HT1080 (cell line): ENCODE measurements at places on chromosomes 6 and 20. TPM values are rescaled to one million over a fixed set of nuclear protein-coding genes. Genes with fewer than 3 reads are reported as not detected.
A peak's percentile ranks its signal among the peaks of the same experiment; 100 is the strongest.

Gene RSPH9
- not detected in 2 replicates for total RNA-seq

Gene IPCEF1
- not detected in 2 replicates for total RNA-seq

Gene MYCT1
- total RNA-seq: 0.56 and 1.8 TPM in 2 replicates

Gene PNLDC1
- total RNA-seq: not detected in 2 replicates

Gene CSE1L
- total RNA-seq: 172 and 185 TPM in 2 replicates

Gene LGSN
- total RNA-seq: not detected in 2 replicates

Gene LBP
- total RNA-seq: not detected in 2 replicates

Gene MAP7
- 1.7 and 2.1 TPM in 2 replicates for total RNA-seq

Gene NOX3
- not detected in 2 replicates for total RNA-seq

Gene MRAP2
- 0.43 TPM in 2 replicates for total RNA-seq

Gene CRISP2
- total RNA-seq: not detected in 2 replicates

Gene SLC32A1
- not detected in 2 replicates for total RNA-seq

Gene SDC4
- total RNA-seq: 47.8 and 53.4 TPM in 2 replicates

Gene GMPR
- total RNA-seq: 2.4 and 2.9 TPM in 2 replicates

Gene LZTS3
- 4.5 TPM in 2 replicates for total RNA-seq

Gene GHRH
- not detected in 2 replicates for total RNA-seq

DNA sequence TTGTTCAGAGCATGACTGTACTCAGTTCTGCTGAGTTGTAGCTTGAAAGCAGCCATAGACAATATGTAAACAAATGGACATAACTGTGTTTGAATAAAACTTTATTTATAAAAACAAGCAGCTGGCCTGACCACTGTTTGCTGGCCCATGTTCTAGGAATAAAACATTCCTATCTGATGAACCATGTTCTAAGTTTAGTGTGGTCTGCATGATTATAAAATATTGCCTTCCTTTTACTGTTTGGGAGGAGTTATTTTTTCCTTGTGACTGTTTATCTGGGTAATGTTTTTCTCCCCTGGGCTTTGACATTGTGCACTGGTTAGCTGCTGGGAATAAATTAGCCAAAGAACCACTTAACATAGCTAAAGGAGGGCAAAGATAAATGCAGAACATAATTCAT is 55.1 kb downstream of the CDS2 start:
- peak; percentile 26 for DNase-seq

GRCh38 chr6:112743323-112743722 is 396.2 kb downstream of the RFPL4B start:
- DNase-seq: peak; percentile 1

- no peak for DNase-seq
Observed at GRCh38 chr6:117072781-117073180, 192.6 kb upstream of the VGLL2 start.

- no peak for DNase-seq
Observed at GRCh38 chr6:43879722-43880121, 109.7 kb downstream of the VEGFA start.

- no peak for DNase-seq
Observed at GRCh38 chr6:160333841-160334240, 14.3 kb upstream of the SLC22A3 start.

DNA sequence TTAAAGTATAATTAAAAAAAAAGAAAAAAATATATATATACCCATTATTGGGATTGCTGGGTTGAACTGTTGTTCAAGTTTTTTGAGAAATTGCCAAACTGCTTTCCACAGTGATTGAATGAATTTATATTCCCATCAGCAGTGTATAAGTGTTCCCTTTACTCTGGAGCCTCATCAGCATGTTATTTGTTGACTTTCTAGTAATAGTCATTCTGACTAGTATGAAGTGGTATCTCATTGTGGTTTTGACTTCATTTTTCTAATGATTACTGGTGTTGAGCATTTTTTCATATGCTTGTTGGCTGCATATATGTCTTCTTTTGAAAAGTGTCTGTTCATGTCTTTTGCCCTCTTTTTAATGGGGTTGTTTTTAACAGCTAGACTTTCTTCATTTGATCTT is 1260.8 kb upstream of the GJE1 start:
- peak; percentile 30 for DNase-seq

- DNase-seq: no peak
Observed at GRCh38 chr20:59437601-59438031, 137.2 kb downstream of the EDN3 start.

GRCh38 chr6:121297694-121298093 is 36.6 kb downstream of the TBC1D32 start:
- no peak for DNase-seq

GRCh38 chr6:134840086-134840867 is 109.6 kb downstream of the ALDH8A1 start:
- DNase-seq: no peak

- no peak for DNase-seq
Observed at GRCh38 chr20:44695295-44695673, 19.9 kb upstream of the CCN5 start.

DNA sequence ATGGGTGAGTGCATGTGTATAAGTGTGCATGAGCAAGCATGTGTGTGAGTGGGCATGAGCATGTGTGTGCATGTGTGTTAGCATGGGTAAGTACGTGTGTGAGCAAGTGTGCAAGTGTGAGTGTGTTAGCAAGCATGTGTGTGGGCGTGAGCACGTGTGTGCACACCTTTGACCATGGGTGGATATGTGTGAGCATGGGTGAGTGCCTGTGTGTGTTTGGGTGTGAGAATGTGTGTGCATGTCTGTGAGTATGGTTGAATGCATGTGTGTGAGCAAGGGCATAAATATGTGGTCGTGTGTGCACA is 84.6 kb downstream of the DLL1 start:
- DNase-seq: no peak

DNA sequence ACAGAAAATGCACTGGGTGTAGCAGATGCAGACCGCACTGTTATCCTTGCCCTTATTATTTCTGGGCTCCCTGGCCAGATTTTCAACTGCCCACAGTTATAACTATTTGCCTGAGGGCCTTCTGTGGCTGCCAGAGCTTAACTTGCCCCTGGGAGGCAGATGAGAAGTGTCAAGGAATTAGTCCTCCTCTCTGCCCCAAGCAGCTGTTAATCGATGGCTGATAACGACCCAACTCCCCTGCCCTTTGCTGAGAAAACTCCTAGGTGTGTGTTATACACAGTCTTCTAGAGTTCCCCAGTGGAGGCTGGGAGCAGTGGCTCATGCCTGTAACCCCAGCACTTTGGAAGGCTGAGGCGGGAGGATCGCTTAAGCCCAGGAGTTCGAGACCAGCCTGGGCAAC is 44.4 kb upstream of the SHLD1 start:
- DNase-seq: no peak

GRCh38 chr6:168441434-168442391 is 729 bp downstream of the SMOC2 start:
- no peak for DNase-seq

DNA sequence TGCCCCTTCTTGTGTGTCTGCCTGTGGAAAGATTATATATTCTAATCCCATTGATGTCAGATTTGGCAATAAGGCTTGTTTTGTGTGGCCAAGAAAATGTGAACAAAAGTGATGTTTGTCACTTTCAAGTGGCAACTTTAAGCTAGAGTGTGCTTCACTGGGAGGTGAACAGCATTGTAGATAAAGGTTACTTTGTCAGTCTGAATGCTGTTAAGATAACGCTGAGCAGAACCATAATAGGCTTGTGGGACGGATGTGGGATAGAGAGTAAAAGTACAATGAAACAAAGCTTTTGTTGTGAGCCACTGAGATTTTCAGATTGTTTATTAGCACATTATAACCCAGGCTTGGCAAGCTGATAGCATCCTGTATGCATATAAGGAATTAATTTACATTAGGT is 303.8 kb upstream of the MAN1A1 start:
- no peak for DNase-seq

DNA sequence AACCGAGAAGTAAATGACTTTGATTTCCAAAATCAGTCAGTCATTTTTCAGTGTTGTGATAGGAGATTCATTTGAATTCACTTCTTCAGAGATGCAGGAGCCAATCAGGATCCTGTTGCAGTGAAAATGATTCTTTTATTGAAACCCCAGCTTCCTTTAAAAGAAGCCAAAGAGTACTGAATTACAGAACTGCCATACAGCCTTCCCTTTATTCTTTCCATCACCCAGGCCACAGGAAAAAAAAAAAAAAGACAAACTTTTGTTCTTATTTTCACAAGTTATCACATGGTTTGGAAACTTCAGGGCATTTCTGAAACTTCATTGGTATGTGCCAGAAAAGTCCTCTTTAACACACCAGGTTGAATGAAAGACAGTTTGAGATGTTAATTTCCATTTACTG is 1.8 kb upstream of the CARMIL1 start:
- DNase-seq: no peak

DNA sequence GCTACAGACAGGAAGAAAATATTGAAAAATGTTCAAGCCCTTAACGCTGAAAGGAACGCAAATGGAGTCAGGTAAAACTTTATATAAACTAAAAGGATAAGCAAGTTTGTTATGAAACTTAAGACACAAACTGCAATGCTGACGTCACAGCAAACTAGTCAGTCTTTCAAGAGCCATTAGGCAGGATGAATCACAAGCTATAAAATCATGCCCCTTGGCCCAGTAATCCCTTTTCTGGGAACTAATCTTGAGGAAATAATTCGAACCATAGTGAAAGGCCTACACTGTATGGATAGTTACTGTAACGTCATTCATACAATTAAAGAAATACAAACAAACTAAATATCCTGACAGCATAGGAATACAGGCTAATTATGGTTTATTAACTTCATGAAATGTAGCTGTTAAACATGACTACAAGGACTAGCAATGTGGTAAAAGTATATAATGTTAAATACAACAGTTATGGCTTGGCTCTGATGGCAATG is 42.7 kb upstream of the HINT3 start:
- DNase-seq: peak; percentile 81

DNA sequence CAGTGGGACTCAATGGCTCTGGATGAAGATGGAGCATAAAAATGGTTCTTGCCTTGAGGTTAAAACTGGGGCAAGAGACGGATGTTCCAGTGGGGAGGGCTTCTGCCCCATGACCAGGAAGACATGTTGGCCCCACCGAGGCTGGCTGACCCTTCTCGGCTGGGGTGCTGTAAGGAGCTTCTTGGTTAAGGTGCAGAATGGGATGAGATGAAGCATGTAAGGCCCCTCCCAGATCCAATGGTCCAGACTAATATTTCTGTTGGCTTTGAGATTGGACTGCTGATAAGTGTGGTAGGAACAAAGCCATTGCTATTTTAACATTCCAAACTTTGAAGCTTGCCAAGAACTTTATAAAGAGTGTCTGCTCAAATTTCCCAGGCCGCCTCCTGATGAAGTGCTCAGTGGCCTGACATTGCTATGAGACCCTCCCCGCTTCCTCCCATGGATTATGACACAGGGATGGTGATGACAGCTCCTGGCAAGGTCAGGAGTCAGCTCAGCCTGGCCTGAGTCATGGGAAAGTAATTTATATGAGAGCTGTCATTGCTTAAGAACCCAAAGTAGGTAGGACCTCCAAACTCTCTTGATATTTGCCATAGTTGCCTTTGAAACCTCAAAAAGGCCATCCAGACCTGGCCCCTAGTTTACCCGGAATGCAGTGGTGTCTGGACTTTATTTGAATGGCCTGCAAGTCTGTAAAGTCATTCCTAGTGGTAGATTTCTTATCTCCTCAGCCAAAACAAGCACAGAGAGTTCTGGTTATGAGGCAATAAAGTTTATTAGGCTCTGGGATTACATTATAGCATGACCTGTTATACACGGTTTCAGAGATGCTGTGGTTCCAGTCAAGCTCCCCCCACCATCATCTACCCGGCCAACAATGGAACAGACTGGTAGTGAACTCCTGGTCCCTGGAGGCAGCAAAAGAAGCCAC is 55.2 kb downstream of the TGM2 start:
- peak; percentile 97 for DNase-seq

DNA sequence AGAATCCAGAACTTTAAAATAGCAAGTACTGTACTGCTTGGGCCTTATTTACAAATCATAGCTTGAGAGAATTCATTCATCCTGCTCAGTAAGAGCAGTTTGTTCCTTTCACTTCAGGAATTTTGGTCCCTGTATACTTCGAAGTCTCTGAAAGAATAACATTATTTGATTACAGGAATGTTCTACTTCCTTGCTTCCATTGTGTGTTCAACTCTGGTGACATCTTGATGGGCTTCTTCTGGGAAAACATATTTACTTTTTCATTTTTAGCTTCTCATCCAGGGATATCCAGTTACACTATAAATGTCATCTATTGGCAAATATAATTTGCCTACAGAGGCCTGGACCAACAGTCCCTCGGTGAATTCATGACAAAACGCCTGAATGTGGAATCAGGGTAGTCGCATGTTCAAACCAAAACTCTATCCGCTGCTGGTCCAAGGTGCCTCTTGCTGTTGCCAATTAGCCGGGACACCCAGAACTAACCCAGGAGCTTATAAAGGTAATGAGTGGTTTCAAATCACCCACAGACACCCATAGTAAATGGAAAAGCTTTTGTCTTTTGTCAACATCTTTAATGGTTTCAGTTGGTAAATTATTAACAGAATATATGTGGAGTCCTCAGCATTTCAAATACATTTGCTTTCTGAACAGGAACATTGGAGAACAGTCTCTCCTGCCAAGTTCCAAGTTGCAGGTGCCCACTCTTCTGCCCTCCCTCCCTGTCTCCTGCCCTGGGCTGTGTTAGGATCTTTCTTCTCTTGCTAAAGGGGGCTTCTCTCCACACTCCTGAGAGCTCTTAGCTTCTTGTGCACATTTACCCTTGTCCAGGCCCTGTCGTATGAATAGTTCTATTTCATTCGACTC is 162.5 kb upstream of the CITED2 start:
- no peak for DNase-seq

DNA sequence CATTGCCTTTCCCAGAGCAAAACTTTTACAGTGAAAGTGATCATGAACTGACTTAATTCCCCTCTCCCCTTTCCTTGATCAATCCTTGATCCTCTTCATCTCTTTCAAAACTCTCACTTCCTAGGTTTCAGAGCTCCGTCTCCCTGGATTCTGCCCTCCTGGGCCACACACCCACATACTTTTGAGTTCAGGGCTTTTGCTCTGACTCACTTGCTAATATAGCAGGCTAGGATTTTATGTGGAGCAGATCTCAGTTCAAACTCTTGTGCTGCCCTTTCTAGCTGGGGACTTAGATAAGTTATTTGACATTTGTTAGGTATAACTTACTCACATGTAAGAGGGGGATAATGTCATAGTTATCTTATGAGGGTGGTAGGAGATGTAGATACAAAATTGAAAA is 109.1 kb upstream of the MLIP start:
- DNase-seq: no peak

- DNase-seq: no peak
Observed at GRCh38 chr20:52346797-52347196, 155.2 kb upstream of the ZFP64 start.

- DNase-seq: no peak
Observed at GRCh38 chr20:8234580-8234979, 102.5 kb downstream of the PLCB1 start.

DNA sequence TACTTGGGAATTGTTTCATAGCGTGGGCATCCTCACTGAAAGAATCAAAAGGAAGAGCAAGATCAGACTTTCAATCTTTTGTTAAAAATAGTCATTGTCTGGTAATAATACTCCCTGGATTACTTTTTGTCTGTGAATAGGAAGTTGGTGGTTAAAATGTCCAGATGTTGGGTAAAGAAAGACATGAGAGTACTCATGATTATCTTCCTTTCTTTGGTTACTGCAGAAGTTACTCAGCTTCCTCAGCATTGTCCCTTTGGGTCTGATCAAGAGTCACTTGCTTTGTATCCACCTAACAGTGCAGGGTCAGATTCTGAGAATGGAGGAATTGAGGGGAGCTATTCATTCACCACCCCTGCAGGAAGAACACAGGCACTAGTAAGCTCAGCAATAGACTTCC is 54.6 kb downstream of the RIN2 start:
- DNase-seq: peak; percentile 50

GRCh38 chr6:112007805-112008204 is 46.1 kb upstream of the CCN6 start:
- DNase-seq: peak; percentile 63
